ENCODE measurements at places on chromosomes 3 and 15.
A peak's percentile ranks its signal among the peaks of the same experiment; 100 is the strongest.

GRCh38 chr3:142148044-142148791 is 1.1 kb downstream of the TFDP2 start:
- no peak for DNase-seq

GRCh38 chr3:4772171-4772804 is 206.9 kb upstream of the BHLHE40 start:
- DNase-seq: no peak

DNA sequence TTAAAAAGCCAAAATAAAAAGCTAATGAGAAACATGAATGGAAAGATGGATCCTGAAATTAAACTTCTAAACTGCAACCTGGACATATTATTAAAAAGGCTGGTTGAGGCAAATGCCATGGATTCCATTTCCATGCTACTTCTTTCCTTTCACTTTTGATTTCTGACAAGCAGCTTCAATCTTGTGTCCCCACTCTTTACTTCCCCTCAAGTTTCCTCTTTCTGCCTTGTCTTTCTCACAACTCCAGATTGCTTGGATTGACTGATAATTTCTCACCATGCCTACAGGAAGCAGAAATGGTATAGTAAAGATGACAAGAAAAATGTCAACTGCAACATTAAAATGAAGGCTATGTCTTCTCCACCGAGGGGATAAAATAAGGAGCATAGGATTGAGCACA is 1136.7 kb downstream of the TUSC7 start:
- DNase-seq: no peak

DNA sequence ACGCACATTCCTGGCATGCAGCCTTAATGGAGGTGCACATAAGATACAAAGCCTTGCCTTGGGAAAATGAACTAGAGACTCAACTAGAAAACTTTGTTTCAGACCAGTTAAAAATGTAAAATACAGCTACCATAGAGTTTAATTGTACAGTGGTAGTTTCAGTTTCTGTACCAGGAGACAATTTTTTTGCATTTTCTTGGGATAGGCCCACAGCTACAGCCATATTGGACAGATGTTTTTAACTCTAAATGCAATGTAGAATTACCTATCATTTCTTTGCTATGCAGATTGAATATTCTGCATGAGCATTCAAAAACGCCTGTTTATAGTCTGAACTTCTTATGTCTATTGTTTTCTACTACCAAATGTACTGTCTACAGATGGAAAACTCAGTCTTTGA is 20.3 kb downstream of the DAZL start:
- DNase-seq: no peak

- no peak for DNase-seq
These were observed 96.1 kb downstream of the TFDP2 start for GRCh38 chr3:142053244-142053643.

GRCh38 chr3:128011140-128011539 is 41.1 kb upstream of the SEC61A1 start:
- peak; percentile 38 for DNase-seq

DNA sequence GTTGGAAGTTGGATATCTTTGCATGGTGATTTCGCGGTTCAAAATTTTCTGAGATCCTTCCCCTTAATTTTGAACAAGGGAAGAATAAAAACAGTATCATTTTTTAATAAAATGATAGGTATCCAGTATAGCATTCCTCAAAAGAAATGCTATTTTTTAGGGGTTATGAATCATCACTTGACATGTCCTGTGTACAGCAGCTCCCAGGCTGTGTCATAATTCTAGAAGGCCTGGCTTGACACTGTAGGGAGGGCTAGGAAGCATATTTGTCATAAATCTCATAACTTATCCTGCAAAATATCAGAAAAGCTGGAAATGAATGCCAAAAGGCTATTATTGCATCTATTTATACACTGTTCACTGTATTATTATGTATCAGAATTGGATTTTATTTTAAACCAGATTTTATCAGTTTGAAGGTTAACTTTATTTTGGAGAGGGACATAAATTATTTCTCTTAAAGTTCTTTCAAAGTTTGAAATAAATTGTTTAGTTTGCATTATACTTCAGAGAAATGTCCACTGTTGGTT is 539.1 kb upstream of the ROBO2 start:
- DNase-seq: no peak

GRCh38 chr3:68771681-68772080 is 160.7 kb downstream of the TAFA4 start:
- no peak for DNase-seq

DNA sequence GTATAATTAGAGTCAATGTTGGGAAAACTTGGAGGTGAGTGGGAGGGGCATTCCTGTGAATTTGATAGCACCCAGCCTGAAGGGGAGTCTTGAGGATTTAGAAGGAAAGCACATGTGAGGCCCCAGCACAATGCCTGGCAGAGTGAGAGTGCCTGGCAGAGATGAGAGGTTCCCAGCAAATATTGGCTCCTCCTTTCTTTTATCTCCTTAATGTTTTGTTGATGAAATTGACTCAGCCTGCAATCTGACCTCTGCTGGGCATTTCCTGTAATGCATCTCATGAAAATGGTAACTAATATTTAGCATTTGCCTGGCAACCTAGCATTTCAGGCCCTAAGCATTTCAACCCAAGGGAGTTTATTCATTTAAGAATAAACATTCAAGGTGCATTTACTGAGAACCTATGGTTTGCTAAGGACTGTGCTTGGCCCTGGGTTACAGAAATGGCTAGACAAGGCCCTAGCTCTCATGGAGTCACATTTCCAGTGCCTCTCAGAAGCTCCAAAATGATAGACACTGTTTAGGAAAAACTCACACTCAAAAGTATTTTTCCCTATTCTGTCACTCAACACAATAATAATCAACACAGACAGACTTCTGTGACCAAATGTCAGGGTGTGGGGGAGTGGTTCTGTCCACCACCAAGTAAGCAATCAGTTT is 19.0 kb downstream of the PDHB start:
- peak; percentile 48 for DNase-seq

DNA sequence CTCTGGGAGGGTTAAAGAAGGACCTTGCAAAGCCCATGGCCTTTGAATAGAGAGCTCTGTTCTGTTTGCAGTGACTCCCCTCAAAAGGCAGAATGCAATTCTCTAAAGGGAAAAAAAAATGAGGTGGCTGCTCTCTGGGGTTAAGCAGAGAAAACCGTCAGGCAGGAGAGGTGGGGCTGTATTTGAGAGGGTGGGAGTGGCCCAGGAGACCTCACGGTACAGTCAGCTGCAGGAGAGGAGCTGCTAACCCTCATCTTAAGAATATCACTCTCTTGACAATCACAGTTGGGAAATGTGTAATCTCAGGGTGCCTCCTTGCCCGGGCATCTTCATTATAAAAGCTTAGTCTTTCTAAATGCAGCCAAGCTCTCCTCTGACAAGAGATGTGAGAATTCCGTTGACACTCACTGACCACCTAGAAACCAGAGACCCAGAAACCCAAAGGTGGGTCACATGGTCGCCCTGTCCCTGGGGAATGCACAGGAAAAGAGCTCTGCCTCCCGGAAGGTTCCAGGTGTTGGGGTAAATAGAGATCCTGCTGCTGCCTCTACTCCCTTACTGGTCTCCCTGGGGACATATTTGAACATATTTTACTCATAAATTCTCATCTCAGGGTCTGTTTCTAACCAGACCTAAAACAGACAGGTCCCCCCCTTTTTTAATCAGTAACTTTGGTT is 159.1 kb upstream of the CTDSPL start:
- DNase-seq: no peak

DNA sequence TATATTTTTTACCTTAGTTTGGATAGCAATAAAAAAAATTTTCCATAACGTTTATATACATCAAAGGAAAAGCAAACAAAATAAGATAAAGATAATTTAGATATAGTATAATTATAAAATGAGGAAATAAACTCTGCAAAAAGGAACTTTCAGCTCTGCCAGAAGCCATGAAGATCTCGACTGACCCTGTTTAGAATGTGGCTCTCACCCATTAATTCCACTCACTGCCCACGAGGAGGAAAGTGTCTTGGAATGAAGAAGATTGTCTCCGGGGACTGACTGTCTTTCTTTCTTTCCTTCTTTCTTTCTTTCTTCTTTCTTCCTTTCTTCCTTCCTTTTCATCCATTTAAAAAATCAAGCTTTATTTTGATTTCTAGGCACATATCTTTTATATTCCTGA is 20.1 kb upstream of the PRR20G start:
- DNase-seq: no peak

GRCh38 chr15:93005133-93005532 is 83.9 kb downstream of the RGMA start:
- no peak for DNase-seq

GRCh38 chr15:53400986-53401385 is 358.5 kb downstream of the WDR72 start:
- DNase-seq: no peak

DNA sequence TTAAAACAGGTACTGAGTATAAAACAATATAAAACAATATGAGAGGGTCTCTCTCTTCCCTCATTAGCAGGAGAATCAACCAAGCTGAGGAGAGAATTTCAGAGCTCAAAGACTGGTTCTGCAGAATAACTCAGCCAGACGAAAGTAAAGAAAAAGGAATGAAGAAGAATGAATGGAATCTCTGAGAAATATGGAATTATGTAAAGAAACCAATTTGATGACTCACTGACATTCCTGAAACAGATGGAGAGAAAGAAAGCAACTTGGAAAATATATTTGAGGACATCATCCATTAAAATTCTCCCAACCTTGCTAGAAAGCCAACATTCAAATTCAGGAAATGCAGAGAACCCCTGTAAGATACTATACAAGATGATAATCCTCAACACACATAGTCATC is 630.9 kb downstream of the PYDC2 start:
- DNase-seq: no peak

GRCh38 chr3:139679220-139679775 is 1.5 kb upstream of the NMNAT3 start:
- no peak for DNase-seq

DNA sequence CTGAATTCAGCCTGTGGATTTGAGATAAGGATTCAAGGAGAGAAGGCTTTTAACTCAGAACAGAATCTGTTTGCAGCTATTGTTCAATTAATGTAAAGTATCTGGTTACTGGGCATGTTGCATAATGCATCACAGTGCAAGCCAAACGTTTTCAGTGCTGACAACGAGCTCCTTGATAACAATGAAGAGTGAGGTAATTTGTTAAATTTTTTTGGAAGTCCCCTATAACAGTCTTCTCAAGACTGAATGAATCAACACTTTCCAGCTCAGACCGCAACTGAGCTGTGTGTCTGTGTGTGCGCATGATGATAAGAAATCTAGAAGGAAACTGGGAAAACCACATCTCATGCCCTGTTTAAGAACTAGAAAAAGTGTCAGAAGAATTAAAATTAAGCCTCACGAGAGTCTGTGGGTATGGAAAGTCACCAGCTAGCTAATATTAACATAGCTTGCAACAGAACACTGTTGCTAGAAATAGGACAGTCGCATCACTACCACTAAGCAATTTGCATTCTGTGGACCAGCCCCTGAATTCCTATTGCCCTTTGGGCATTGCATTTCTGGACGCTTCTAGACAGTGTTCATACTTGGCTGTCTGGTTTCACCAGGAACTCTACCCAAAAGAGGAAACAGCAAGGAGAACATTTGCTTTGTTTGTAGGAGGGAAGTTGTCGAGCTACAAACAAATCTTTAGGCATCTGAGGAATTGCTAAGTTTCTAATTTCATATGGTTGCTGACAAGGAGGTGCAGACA is 43.7 kb upstream of the ATP2C1 start:
- peak; percentile 76 for DNase-seq

- DNase-seq: no peak
These were observed 377.7 kb upstream of the AGTR1 start for GRCh38 chr3:148319960-148320359.

- no peak for DNase-seq
These were observed 112.0 kb downstream of the TMCO5A start for GRCh38 chr15:38046257-38047051.

GRCh38 chr3:117998071-117998470 is 1036.6 kb downstream of the IGSF11 start:
- DNase-seq: no peak

DNA sequence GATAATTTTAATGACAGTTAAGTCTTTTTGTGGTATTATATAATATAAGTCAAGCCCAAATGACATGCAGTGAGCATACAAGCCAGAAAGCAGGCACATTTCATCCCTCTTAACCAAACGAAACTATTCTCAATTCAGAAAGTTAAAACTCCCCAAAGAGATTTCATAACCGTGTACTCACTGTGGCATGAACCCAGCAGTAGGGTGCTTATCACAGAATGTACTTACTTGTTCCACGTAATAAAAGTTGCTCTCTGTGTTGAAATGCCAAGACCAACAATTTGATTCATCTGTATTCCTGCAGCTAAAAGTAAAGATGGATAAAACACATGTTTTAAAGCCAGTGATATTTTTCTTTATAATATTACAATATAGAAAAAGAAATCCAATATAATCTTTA is 12.1 kb downstream of the GK5 start:
- no peak for DNase-seq

- no peak for DNase-seq
These were observed 167.6 kb upstream of the CADPS start for GRCh38 chr3:63042833-63043232.
